Chondrocyte (in vitro differentiated cells): ENCODE measurements at places on chromosomes 1 and 21. TPM values are rescaled to one million over a fixed set of nuclear protein-coding genes. Genes with fewer than 3 reads are reported as not detected.

DNA sequence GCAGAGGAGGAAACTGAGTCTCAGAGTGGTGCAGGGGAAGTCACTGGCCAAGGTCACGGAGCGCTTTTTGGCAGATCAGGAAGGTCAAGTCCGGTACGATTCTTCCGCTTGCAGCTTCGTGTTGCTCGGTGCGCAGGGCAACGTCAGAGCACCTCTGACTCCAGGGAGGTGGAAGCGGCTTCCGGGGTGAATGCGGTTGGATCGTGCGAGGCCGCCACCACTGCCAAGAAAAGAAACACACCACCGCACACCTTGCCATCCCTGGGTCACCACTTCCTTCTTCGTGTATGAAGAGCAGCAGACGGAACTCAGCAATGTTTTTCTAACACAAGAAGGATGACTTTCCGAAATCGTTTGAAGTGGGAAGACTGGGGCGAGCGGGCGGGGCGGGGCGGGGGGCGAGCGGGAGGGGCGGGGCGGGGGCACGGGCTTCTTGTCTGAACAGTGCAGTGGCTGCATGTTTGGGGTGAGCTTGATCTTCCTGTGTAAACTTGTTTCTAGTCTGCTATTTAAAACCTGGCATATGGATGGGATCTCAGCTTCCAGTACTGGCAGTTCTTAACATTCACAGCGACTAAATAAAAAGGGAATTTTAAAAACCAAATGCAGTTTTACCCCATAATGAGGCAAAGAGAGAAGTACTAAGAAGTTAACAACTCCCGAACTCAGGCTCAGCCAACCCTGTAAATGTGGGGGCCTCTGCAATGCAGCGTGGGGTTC lies 300.0 kb downstream of the RRAGC start:
- peaks cover 2% of the 10 kb centered on the region for H3K36me3 ChIP-seq
- H3K27me3 ChIP-seq = peaks cover 22% of the 10 kb centered on the region
- no peak overlapping the region for H3K27ac ChIP-seq

- no peak overlapping the region for H3K27ac ChIP-seq
- H3K27me3 ChIP-seq = no peaks in the 10 kb centered on the region
- H3K36me3 ChIP-seq = peaks cover 3% of the 10 kb centered on the region
- no peak overlapping the region for H3K4me3 ChIP-seq
- peaks cover 14% of the 10 kb centered on the region for H3K4me1 ChIP-seq
Measured at GRCh38 chr1:92907949-92908684, 53.1 kb downstream of the DIPK1A start.

- no peaks in the 10 kb centered on the region for H3K4me1 ChIP-seq
- no peaks in the 10 kb centered on the region for H3K36me3 ChIP-seq
- peaks cover 5% of the 10 kb centered on the region for H3K27me3 ChIP-seq
- H3K4me3 ChIP-seq = no peak overlapping the region
- no peak for DNase-seq
- no peak overlapping the region for H3K27ac ChIP-seq
Measured at GRCh38 chr1:213602796-213603486, 384.8 kb upstream of the PROX1 start.

The NOS1AP gene
- 4.5 to 6.2 TPM (median 5.1 TPM) in 3 replicates for total RNA-seq

DNA sequence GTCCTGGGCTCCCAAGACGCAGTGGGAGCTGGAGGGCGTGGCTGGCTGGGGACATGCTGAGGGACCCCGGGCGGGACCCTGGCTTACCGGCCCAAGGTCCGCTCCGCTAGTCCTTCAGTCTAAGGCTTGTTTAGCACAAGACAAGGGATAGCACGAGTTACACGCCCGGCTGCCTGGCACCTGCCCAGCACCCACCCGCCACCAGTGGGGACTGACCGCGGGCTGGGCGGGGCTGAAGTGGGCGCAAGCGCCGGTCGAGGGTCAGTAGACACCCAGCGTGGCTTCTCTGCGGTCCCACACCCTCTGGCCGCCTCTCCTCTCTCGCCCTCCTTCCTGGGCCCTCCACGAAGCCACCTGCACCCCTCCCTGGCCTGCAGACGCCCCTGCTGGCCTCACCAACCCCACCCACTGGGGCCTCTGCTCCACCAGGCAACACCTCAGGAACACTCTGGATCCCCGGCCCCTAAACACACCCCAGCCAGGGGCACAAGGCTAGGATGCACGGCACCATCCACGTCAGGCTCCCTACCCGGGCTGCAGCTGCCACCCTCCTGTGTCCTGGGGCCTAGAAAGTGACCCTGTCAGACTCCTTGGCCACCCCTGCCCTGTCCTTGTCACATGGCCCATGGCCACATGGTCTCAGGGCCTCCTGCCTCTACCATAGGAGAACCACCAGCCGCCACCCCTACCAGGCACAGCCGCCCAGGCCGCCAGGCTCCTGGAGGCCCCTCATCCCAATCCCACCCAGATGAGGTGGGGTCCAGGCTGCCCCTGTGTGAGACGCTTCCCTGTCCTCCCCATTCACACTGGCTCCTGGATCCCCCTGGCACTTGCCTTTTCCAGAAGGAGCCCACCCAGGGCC lies 6.1 kb downstream of the TAS1R3 start:
- peaks cover 3% of the 10 kb centered on the region for H3K36me3 ChIP-seq
- H3K4me1 ChIP-seq = no peaks in the 10 kb centered on the region
- H3K27ac ChIP-seq = no peak overlapping the region
- H3K4me3 ChIP-seq = no peak overlapping the region
- DNase-seq = no peak

The ZFP69 gene
- 4.5 to 4.9 TPM (median 4.5 TPM) in 3 replicates for total RNA-seq

GRCh38 chr1:48203287-48203900 lies 19.1 kb upstream of the SLC5A9 start:
- H3K27me3 ChIP-seq = peaks cover 29% of the 10 kb centered on the region
- DNase-seq = no peak
- H3K36me3 ChIP-seq = no peaks in the 10 kb centered on the region
- H3K4me1 ChIP-seq = peaks cover 14% of the 10 kb centered on the region

The SEC16B gene
- total RNA-seq = 3.6 to 5.7 TPM (median 4.1 TPM) in 3 replicates

The SELENBP1 gene
- total RNA-seq = 5.7 to 11.1 TPM (median 8.9 TPM) in 3 replicates

The E2F2 gene
- total RNA-seq = 0.72 to 4.3 TPM (median 0.87 TPM) in 3 replicates

The SPATA46 gene
- not detected in 3 replicates for total RNA-seq

The GJA8 gene
- total RNA-seq = not detected in 3 replicates

The PLA2G2D gene
- total RNA-seq = not detected in 3 replicates

- no peak overlapping the region for H3K27ac ChIP-seq
- DNase-seq = no peak
- no peak overlapping the region for H3K4me3 ChIP-seq
- H3K27me3 ChIP-seq = no peaks in the 10 kb centered on the region
- H3K4me1 ChIP-seq = peaks cover 94% of the 10 kb centered on the region
Measured at GRCh38 chr1:230077011-230077410, 10.0 kb downstream of the GALNT2 start.

DNA sequence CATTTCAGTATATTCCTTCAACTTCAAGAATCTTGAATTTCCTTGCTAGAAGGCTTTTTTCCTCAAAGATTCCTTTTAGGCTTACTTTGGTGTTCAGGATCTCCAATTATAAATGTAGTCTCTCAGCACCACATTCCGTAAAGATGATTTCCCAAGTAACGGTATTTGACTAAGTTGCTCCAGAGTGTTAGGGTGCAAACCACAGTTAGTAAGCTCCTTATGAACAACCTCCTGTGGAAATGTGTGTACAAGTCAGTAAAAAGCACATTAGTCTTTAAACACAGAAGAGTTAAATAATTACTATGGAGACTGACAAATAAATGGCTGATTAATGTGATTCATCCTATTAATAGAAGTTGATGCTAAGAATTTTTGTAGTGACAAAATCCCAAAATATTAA lies 10.3 kb downstream of the DONSON start:
- H3K4me3 ChIP-seq = no peak overlapping the region
- no peak for DNase-seq
- peaks cover 10% of the 10 kb centered on the region for H3K36me3 ChIP-seq
- H3K27me3 ChIP-seq = no peaks in the 10 kb centered on the region
- H3K4me1 ChIP-seq = peaks cover 3% of the 10 kb centered on the region
- no peak overlapping the region for H3K27ac ChIP-seq

GRCh38 chr21:30439975-30440374 lies at the start of gene KRTAP15-1:
TSS of gene KRTAP15-1 (plus strand) at chr21:30440275. CDS start at chr21:30440328, 53 bp downstream.
- H3K36me3 ChIP-seq = no peaks in the 10 kb centered on the region
- H3K27ac ChIP-seq = no peak within 1 kb of the TSS

GRCh38 chr1:71043065-71043464 lies 4.6 kb downstream of the PTGER3 start:
- peaks cover 1% of the 10 kb centered on the region for H3K36me3 ChIP-seq
- no peak overlapping the region for H3K4me3 ChIP-seq
- no peak for DNase-seq
- peaks cover 19% of the 10 kb centered on the region for H3K4me1 ChIP-seq
- no peak overlapping the region for H3K27ac ChIP-seq
- peaks cover 42% of the 10 kb centered on the region for H3K27me3 ChIP-seq

The HSD3B2 gene
- not detected in 3 replicates for total RNA-seq

The BEND5 gene
- total RNA-seq = 1.5 to 4.2 TPM (median 2.2 TPM) in 3 replicates
